Activated CD4-positive, alpha-beta memory T cell treated with anti-CD3 and anti-CD28 coated beads, Interleukin-2, amount 10 ng/mL, durations not matched to agents 7 days and 5 days (primary cell): ENCODE measurements at places on chromosomes 11 and 22. TPM values are rescaled to one million over a fixed set of nuclear protein-coding genes. Genes with fewer than 3 reads are reported as not detected.

Gene AQP11
- total RNA-seq, result 0.78 TPM

Gene GAL
- not detected for total RNA-seq

Gene LDLRAD3
- total RNA-seq, result not detected

Gene FAM180B
- total RNA-seq, result not detected

Gene MDK
- 4.1 TPM for total RNA-seq

Gene SCO2
- total RNA-seq, result 7.0 TPM

Gene DEPDC7
- total RNA-seq, result 1.1 TPM

Gene WNT11
- total RNA-seq, result not detected

Gene YAP1
- total RNA-seq, result 0.18 TPM

Gene SIPA1
- 205 TPM for total RNA-seq

Gene KLHDC7B
- 8.0 TPM for total RNA-seq

Gene APOBEC3F
- 42.2 TPM for total RNA-seq

Gene OR8D1
- not detected for total RNA-seq

Gene EXPH5
- total RNA-seq, result 1.0 TPM

Gene PKDREJ
- not detected for total RNA-seq

Gene SLC7A4
- total RNA-seq, result not detected

Gene ST14
- total RNA-seq, result not detected

Gene TEX12
- not detected for total RNA-seq

Gene IRAG1
- total RNA-seq, result 0.08 TPM

Gene TOLLIP
- 33.9 TPM for total RNA-seq

Gene POTEH
- not detected for total RNA-seq

Gene MPZL2
- total RNA-seq, result 3.8 TPM
